ENCODE measurements at places on chromosomes 6 and 20. TPM values are rescaled to one million over a fixed set of nuclear protein-coding genes. Genes with fewer than 3 reads are reported as not detected.

The SYCP2 gene
- 2.7 TPM for total RNA-seq

The CCN5 gene
- total RNA-seq, result 21.1 TPM

The MYMX gene
- not detected for total RNA-seq

The TRIM40 gene
- not detected for total RNA-seq

The ABHD16B gene
- not detected for total RNA-seq

The PRIM2 gene
- 219 TPM for total RNA-seq

The AAR2 gene
- total RNA-seq, result 23.8 TPM

The SIRPB1 gene
- total RNA-seq, result not detected

The PHF20 gene
- total RNA-seq, result 66.6 TPM

The PAK5 gene
- total RNA-seq, result not detected

The SUMO4 gene
- total RNA-seq, result 3.5 TPM

The TAGAP gene
- total RNA-seq, result 0.11 TPM

The CD93 gene
- 0.54 TPM for total RNA-seq

The LIME1 gene
- 1.6 TPM for total RNA-seq

The GLP1R gene
- total RNA-seq, result not detected

The F13A1 gene
- total RNA-seq, result 0.54 TPM

The HLA-DOA gene
- total RNA-seq, result 0.11 TPM

The KHDC1 gene
- total RNA-seq, result 4.7 TPM

The TUBB2A gene
- total RNA-seq, result 118 TPM

The ANKRD6 gene
- total RNA-seq, result 21.1 TPM

The BNIP5 gene
- total RNA-seq, result not detected

The PRSS35 gene
- total RNA-seq, result 2.9 TPM

The TUBB2B gene
- 31.1 TPM for total RNA-seq

The ARFGEF3 gene
- total RNA-seq, result 6.5 TPM

The ZNF337 gene
- total RNA-seq, result 8.4 TPM

The MEP1A gene
- total RNA-seq, result not detected

The GPX5 gene
- total RNA-seq, result not detected

The HFE gene
- 15.4 TPM for total RNA-seq

The CST4 gene
- not detected for total RNA-seq

The SEL1L2 gene
- total RNA-seq, result not detected

The TREM2 gene
- total RNA-seq, result not detected

The RAB23 gene
- 201 TPM for total RNA-seq

The IFNGR1 gene
- 88.5 TPM for total RNA-seq

The PSORS1C1 gene
- 3.1 TPM for total RNA-seq

The PLTP gene
- 18.3 TPM for total RNA-seq

The EPHA7 gene
- not detected for total RNA-seq

The IFT52 gene
- total RNA-seq, result 46.4 TPM

Data from articular chondrocyte of knee joint (primary cell).